ENCODE measurements at places on chromosomes 5 and 9. TPM values are rescaled to one million over a fixed set of nuclear protein-coding genes. Genes with fewer than 3 reads are reported as not detected.

SLC27A4 gene
- total RNA-seq: 11.2 TPM

SLIT3 gene
- 0.74 TPM for total RNA-seq

CCNI2 gene
- total RNA-seq: 8.7 TPM

F2RL2 gene
- total RNA-seq: not detected

PCDHB15 gene
- total RNA-seq: not detected

IL9 gene
- total RNA-seq: not detected

TMEM232 gene
- 0.27 TPM for total RNA-seq

IL33 gene
- not detected for total RNA-seq

GPX3 gene
- total RNA-seq: not detected

HRCT1 gene
- total RNA-seq: not detected

QRFP gene
- total RNA-seq: not detected

ST8SIA4 gene
- total RNA-seq: 34.1 TPM

TAS2R1 gene
- total RNA-seq: not detected

FBP2 gene
- not detected for total RNA-seq

SLC36A2 gene
- total RNA-seq: not detected

FAM151B gene
- total RNA-seq: 0.25 TPM

C7 gene
- not detected for total RNA-seq
